Activated naive CD4-positive, alpha-beta T cell treated with anti-CD3 and anti-CD28 coated beads, Interleukin-2, amount 50 U/mL, for 72 hours (primary cell): ENCODE measurements at places on chromosomes 6 and 20. TPM values are rescaled to one million over a fixed set of nuclear protein-coding genes. Genes with fewer than 3 reads are reported as not detected.

Gene EEF1E1
- 55.9 TPM for total RNA-seq

Gene SLC17A2
- 0.25 TPM for total RNA-seq

Gene SLC4A11
- total RNA-seq: 1.1 TPM

GRCh38 chr20:45017857-45018256 lies 51.5 kb downstream of the STK4 start:
- DNase-seq: no peak

GRCh38 chr20:63463400-63464288 lies 8.8 kb downstream of the KCNQ2 start:
- DNase-seq: no peak

DNA sequence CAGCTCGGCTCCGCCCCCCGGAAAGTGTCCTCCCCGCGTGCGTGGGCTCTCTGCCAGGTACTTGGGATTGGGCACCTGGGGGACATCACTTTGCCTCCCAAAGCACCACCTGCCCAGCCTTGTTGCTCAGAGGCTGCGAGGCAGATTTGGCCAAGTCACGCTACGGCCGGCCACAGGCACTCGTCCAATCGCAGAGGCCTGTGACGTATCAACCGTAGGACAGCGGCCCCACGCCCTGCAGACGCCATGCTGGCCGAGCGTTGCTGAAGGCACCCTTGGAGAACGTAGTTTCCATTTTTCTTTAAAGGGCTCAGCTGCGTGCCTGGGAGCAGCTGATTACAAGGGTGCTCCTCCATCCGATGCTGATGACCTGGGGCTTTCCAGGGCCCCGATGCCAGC lies 3.1 kb downstream of the NTSR1 start:
- DNase-seq: no peak
